Camera-type eye (tissue), 1 donor: ENCODE measurements at places on chromosomes 5 and 9. TPM values are rescaled to one million over a fixed set of nuclear protein-coding genes. Genes with fewer than 3 reads are reported as not detected.

Gene IL3
- total RNA-seq, result not detected

Gene SEC61B
- 41.0 TPM for total RNA-seq

Gene PDCD1LG2
- total RNA-seq, result not detected

Gene GRIA1
- 49.4 TPM for total RNA-seq

Gene ARHGEF28
- 30.0 TPM for total RNA-seq

Gene PCDHA9
- 4.6 TPM for total RNA-seq
